K562 (cell line): ENCODE measurements at places on chromosomes 1 and 21. TPM values are rescaled to one million over a fixed set of nuclear protein-coding genes. Genes with fewer than 3 reads are reported as not detected.
A peak's percentile ranks its signal among the peaks of the same experiment; 100 is the strongest.

The ZYG11A gene
- 13.9 and 14.0 TPM in 2 replicates for polyA plus RNA-seq

- no peak for DNase-seq
Observed at GRCh38 chr1:186967656-186968394, 139.1 kb downstream of the PLA2G4A start.

DNA sequence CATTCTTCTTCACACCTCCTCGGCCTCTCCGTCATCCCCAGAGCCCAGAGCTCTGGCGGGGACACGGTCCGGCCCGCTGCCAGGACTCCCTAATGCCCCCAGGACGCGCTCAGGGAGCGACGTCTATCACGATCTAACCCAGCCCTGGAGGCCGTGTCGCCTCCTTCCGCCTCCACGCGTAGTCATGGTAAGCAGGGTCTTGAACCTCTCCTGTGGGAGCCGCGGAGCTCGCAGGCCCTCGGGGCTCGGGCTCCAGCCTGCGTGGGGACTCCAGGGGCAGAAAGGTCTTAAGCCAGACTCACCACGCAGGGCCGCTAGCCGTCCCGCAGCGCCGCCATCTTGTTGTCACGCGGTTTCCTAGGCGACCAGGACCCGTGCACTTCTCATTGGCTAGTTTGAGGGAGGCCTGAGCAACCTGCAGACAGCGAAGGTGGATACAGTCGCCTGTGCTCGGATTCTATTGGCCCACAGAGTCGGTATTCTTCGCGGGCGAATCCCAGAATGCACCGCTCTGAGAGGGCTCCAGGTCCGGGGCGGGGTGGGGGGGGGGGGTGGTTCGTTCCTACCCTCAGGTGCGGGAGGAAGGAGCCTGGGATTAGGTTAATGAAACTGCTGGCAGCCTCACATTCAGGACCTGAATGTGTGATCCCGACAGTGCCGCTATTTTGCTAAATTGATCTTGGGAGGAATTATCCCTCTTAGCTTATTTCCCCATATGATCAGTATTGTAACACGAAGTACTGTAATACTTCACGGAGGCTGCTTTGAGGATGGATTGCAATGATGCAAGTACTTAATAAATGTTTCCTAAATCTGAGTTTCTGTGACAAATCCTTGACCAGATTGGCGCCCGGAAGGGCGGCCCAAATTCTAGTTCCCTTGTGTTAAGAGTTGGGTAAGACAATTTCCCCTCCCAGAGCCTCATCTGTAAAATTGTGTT is at the start of gene UBXN11:
UBXN11 (minus strand) TSS at position 347 of the 940 bp plus-strand sequence. CDS start 3,753 bp downstream, outside the sequence.
- peak; percentile 99 for DNase-seq

DNA sequence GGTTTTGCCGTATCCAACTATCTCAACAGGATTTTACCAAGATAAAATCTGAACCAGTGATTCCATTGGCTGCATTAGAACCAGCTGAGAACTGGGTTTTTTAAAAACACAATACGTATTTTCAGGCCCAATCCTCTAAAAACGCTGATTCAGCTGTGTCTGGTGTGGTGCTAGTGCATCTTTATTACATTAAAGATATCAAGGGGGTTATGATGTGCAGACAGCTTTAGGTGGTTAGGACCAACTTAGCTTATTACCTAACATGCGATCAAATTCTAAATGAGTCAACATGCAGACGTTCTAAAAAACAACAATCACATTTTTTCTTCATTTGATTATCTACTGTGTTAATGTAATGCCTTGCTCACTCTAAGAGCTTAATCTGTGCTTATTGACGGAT is 32.0 kb upstream of the EXO1 start:
- DNase-seq: no peak

- DNase-seq: no peak
Observed at GRCh38 chr21:34189506-34189905, 116.1 kb downstream of the MRPS6 start.

The FAM163A gene
- not detected in 2 replicates for polyA plus RNA-seq

DNA sequence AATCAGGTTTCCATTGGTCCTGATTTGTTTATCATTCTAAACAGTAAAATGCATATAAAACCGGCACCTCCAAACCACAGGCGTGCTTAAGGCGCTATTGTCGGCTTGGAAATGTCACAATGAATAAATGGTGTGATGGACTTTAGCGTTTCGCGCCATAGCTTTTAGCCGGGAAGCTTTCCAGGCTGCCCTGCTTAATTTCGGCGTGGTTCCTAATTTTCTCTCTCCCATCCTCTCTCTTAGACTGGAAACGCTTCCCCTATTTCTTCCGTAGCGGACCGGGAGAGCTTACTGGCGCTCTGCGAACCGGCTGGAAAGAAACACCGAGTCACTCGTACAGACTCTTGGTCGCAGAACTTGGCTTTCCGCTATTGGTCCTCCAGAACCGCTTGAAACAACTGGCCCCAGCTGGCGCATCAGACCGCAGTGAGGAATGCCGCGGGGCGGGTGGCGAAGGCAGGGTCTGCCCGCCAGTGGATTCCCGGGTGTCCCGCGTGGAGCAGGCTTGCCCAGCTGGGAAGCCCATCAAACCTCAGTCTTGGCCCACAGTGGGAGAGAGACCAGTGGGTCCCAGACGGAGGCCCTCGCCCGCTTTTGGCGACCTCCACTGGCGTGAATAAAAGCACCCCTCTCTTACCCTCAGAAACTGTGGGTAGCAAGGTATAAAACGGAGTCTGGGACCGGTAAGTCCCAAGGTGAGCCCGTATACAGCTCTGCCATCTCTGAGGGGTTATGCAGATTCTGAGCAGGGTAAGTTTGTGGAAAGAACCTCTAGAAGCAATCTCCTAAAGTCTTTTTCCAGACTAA is 4.0 kb upstream of the LHX8 start:
- no peak for DNase-seq

The TFF2 gene
- polyA plus RNA-seq: not detected in 2 replicates

- no peak for DNase-seq
Observed at GRCh38 chr1:181558416-181558815, 75.1 kb downstream of the CACNA1E start.

- no peak for DNase-seq
Observed at GRCh38 chr1:104929280-104929679, 1179.6 kb downstream of the AMY1C start.

DNA sequence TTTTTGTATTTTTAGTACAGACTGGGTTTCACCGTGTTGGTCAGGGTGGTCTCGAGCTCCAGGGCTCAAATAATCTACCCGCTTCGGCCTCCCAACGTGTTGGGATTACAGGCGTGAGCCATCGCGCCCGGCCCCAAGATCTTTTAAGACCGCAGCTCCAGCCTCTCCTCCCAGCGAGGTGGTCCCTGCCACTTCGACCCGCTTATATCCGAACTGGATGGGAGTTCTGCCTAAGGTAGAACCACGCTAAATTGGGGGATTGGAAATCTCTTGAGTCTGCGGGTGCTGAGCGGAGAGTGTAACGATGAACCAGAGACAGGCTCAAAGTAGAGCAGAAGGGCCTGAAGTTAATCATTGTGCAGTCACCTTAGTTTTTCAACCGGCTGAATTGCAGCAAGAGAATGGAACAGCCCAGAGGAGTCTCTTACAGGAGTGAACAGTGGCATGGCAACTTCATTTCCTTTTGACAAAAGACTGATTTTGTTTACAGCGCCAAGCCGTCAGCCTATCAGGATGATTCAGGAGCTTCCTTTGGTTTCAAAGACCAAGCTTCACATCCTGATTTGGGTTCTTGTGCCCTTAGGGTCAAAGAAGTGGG is 726 bp upstream of the CYB5R1 start:
- DNase-seq: no peak

GRCh38 chr1:39952359-39953110 is 2.4 kb upstream of the MFSD2A start:
- no peak for DNase-seq

DNA sequence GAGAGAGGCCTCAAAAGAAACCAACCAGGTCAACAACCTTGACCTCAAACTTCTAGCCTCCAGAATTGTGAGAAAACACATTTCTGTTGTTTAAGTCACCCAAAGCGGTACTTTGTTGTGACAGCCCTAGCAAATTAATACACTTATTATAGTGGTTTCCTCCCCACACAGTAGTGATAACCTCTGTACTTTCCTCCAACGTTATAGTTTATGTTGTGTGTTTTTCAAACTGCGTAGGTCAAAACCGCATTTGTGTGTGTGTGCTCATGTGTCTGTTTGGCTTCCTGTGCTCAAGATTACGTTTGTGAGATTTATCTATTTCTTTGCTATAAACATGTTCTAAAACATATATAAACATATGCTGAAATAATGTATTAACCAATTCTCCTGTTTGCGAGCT is 667.8 kb upstream of the USP24 start:
- DNase-seq: no peak

The SRGAP2B gene
- polyA plus RNA-seq: 2.5 and 2.8 TPM in 2 replicates

The TIAM1 gene
- polyA plus RNA-seq: not detected in 2 replicates

GRCh38 chr1:51189421-51190073 is 46.5 kb upstream of the RNF11 start:
- DNase-seq: peak; percentile 75

- DNase-seq: no peak
Observed at GRCh38 chr1:82318921-82319320, 518.2 kb downstream of the ADGRL2 start.

- DNase-seq: peak; percentile 56
Observed at GRCh38 chr21:41460578-41461527, 34.8 kb downstream of the MX1 start.

GRCh38 chr1:210828996-210829596 is 304.9 kb downstream of the KCNH1 start:
- no peak for DNase-seq

- DNase-seq: peak; percentile 49
Observed at GRCh38 chr1:206909161-206909882, 12.1 kb downstream of the IL24 start.

GRCh38 chr1:12556957-12557935 is 60.8 kb downstream of the DHRS3 start:
- DNase-seq: no peak

The GART gene
- 230 and 236 TPM in 2 replicates for polyA plus RNA-seq

The PRRX1 gene
- not detected in 2 replicates for polyA plus RNA-seq

DNA sequence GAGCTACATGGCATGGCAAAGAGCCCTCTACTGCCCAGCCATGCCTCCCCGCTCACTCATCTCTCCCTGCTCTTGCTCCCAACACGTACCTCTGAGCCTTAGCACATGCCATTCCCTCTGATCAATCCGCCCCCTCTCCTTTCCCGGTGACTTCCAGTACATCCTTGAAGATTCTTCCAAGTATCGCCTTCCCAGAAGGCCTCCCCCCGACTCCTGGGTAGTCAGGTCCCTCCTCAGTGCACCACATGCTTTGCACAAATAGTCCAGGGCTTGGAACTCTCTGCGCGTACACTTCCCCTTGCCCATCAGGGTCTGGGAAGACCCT is 77.0 kb upstream of the IFFO2 start:
- no peak for DNase-seq

The KRTAP10-3 gene
- polyA plus RNA-seq: not detected in 2 replicates

The NUP210L gene
- polyA plus RNA-seq: 0.01 TPM in 1 of 2 replicates, not detected in the other

GRCh38 chr1:54543729-54544496 is 4.1 kb upstream of the ACOT11 start:
- DNase-seq: no peak

- no peak for DNase-seq
Observed at GRCh38 chr1:44316231-44316759, 38.8 kb downstream of the ERI3 start.

The COL9A2 gene
- polyA plus RNA-seq: 1.5 and 2.2 TPM in 2 replicates

DNA sequence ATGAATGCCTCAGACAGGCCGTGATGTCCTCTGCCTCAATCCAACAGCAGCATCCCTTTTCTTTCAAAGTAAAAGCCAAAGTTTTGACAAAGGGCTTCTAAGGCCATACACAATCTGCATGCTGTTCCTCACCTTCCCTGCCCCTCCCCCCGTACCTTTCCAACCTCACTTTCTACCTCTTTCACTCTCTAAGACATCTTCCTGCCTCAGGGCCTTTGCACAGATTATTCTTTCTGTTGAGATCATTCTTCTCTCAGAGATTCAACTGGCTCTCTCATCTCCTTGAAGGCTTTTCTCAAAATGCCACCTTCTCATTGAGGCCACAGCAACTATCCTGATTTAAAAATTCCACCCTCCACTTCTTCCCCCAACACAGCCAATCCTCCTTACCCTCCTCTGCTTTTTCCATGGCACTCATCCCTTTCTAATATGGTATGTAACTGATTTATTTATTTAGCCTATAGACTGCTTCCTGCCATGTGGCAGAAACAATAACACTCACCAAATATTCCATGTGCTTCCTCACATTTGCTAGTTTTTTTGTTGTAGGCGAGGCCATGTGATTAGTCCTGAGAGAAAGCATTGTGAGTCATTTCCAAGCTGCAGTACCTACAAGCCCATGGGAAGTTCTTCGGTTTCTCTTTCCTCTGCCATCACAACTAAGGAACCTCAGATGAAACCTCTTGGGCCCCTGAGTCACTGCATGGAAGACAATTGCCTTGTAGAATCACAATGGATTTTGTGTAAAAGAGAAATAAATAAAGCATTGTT is 58.7 kb upstream of the GADD45A start:
- no peak for DNase-seq

- DNase-seq: no peak
Observed at GRCh38 chr1:111285879-111286278, 4.8 kb upstream of the CHIA start.

GRCh38 chr1:174791863-174792262 is 207.9 kb upstream of the CACYBP start:
- DNase-seq: peak; percentile 51

DNA sequence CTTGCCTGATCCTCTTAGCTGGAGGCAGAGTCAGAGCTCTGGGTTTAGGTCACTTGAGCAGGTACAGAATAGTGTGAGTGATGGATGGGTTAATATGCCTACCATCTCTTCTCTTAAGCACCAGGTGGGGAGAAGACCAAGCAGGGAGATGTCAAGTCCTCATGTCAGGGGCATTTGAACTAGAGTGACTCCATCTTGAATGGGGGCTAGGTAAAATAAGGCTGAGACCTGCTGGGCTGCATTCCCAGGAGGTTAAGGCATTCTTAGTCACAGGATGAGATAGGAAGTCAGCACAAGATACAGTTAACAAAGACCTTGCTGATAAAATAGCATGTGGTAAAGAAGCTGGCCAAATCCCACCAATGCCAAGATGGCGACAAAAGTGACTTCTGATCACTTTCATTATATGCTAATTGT is 77.4 kb upstream of the BTG3 start:
- no peak for DNase-seq

DNA sequence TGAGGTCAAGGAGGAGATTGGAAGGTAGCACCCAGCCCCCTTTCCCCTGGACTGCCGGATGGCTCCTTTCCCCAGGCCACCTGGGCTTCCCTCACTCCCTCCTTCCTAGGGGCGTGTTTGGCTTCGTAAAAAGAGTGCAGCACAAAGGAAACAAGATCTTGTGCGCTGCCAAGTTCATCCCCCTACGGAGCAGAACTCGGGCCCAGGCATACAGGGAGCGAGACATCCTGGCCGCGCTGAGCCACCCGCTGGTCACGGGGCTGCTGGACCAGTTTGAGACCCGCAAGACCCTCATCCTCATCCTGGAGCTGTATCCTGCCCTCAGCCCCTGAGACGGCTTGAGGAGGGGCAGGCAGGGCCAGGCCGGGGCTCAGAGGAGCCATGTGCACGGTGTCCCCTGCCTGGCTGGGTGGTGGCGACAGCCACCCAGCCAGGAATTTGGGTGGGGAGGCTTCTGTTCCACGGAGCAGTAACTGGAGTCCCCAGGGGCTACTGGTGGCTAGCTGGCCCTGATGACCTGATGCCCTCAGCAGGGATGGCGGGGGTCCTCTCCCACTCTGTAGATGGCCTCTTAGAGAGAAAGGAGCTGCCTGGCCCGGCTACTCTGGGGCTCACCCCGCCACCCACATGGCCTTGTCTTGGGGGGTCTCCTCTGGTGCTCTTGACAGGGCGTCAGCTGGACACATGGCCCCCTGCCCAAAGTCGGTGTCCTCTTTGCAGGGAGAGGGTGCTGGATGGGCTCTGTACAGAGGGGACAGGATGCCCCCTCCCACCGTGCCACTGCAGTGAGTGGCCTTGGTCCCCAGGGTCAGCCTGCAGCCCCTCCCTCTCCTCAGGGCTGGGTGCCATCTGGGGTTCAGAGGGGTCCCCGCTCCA is 39.5 kb downstream of the TRIM11 start:
- no peak for DNase-seq
